ENCODE measurements at places on chromosomes 2 and 18. TPM values are rescaled to one million over a fixed set of nuclear protein-coding genes. Genes with fewer than 3 reads are reported as not detected.
A peak's percentile ranks its signal among the peaks of the same experiment; 100 is the strongest.

DNA sequence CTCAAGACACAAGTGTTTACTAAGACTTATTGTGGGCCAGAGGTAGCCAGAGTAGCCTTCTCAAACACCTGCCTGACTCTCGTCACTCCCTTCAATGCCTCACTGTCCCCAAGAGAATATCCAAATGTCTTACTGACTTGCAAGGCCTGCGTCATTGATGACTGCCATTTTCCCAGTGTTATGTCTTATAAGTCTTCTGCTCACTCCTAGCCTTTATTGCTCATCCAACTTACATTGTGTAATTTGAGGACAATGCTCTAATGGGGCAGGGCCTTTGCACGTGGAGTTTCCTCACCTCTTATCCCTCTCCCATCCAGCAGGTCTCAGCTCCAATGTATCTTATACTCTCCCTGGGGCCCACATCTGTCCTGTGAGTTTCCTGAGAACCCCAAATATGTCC lies 10.1 kb upstream of the CD226 start:
- DNase-seq, result no peak

DNA sequence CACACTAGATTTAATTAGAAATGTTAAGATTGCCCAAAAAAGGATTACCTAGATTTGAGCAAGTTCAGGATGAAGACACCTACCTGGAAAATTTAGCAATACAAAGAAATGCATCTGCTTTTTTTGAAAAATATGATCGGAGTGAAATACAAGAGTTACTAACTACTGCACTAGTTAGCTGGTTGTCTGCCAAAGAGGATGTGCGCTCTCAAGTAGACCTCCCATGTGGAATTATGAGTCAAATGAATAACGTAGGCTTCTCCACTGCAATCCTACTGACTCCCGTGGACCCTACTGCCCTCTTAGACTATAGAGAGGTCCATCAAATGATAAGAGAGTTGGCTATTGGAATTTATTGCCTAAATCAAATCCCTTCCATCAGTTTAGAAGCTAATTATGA lies 2.0 kb downstream of the ANKAR start:
- DNase-seq, result no peak

The RGPD3 gene
- 0.08 TPM for total RNA-seq

- no peak for DNase-seq
These were observed 28.2 kb downstream of the TMEM182 start for GRCh38 chr2:102790091-102790455.

GRCh38 chr2:165905854-165906253 lies 47.7 kb downstream of the TTC21B start:
- DNase-seq, result no peak

GRCh38 chr2:201643216-201643890 lies at the start of gene TMEM237:
TSS of gene TMEM237 (minus strand) at chr2:201643503. CDS start at chr2:201643400, 103 bp downstream.
- peak; percentile 75 for DNase-seq

The RPRM gene
- total RNA-seq, result 36.4 TPM

The ESPNL gene
- 0.30 TPM for total RNA-seq

The NIFK gene
- total RNA-seq, result 67.3 TPM

DNA sequence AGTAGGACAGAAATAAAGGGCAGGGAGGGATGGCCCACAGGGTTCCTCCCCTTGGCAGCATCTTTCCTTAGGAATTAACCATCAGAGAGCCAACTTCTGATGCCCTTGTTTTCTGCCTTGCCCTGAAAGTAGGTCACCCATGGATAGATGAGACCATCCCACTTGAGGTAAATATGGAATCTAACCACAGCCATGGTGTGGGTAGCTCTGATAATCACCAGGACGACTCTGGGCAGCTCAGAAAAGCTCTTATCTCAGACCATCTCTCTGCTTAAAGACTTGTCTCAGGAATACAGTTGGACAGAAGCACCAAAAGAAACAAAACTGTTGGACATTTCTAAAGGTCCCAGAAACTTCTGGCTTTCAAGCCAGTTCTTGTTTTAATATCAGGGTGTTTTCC lies 101.4 kb upstream of the CELF4 start:
- no peak for DNase-seq

GRCh38 chr2:80689106-80689505 lies 384.6 kb upstream of the LRRTM1 start:
- DNase-seq, result no peak

- no peak for DNase-seq
These were observed 3.0 kb downstream of the DAPL1 start for GRCh38 chr2:158797963-158798700.

The TPO gene
- not detected for total RNA-seq

The PDE6D gene
- 15.0 TPM for total RNA-seq

The DGKD gene
- 49.2 TPM for total RNA-seq

The CHRND gene
- 0.40 TPM for total RNA-seq

DNA sequence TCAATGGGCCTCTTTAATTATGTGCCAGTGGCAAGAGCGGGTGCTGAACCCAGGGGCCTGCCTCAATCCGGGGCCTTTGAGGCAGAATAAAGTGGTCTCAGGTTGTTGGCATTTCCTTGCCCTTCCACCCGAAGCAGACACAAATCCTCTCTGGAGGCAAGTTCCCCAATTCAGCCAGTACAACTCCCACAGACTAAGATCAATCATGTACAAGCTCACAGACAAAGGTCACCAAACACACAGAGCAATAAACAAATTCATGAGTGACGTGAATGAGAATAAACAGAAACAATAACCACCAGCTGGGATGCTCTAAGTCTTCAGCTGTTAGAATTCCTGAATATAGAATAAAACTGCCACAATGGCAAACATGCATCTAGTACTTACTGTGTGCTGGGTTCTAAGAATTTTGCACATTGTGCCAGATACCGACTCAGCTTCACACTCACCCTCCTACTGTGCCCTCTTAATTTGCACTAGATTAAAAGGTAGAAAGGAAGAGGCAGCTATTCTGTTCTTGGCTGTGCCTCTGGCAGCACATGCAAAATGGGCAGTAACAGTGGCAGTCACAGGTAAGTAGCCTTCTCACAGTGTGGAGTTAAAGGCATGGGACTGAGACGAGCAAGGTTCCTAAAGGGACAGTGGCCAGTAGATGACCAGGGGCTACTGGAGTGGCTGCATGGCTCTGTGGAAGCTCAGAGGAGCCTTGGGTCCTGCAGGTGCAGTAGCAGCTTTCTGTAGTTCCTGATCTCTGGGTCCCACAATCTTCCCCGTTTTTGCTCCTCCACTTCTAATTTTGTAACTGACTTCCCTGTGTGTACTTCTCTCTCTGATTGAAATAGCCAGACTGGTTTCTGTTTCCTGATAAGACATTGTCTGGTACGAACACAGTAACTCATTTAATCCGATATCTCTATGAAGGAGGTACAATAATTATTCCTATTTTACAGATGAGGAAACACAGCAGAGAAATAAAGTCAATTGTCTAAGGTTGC lies 34.6 kb upstream of the IL1B start:
- no peak for DNase-seq

The ALPP gene
- not detected for total RNA-seq

- no peak for DNase-seq
These were observed 55.5 kb downstream of the RIT2 start for GRCh38 chr18:43060020-43060419.

DNA sequence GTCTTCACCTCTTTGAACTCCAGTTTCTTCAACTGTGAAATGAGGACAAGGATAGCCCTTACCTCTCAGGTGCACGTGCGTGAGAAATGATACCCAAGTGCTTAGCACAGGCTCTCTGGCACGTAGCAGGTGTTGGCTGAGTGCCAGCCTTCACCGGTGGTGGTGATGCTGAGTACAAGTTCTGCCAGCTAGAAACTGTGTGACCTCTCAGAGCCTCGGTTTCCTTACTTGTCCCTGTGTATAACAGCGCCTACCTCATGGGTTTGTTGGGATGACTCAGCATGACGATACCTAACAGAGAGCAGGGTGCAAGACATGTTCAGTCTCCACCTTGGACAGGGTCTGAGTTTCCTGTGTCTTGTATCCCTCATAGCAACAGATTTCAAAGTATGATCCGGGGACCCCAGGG lies 205.1 kb downstream of the TNS1 start:
- DNase-seq, result peak; percentile 69

The AQP4 gene
- total RNA-seq, result 1.1 TPM

The SPOPL gene
- 22.4 TPM for total RNA-seq

- peak; percentile 78 for DNase-seq
These were observed 1.5 kb upstream of the VSNL1 start for GRCh38 chr2:17538844-17539554.

GRCh38 chr2:19355931-19356544 lies 2.4 kb downstream of the OSR1 start:
- DNase-seq, result no peak

The HOXD9 gene
- total RNA-seq, result 17.3 TPM

The RASGRP3 gene
- total RNA-seq, result 6.3 TPM

DNA sequence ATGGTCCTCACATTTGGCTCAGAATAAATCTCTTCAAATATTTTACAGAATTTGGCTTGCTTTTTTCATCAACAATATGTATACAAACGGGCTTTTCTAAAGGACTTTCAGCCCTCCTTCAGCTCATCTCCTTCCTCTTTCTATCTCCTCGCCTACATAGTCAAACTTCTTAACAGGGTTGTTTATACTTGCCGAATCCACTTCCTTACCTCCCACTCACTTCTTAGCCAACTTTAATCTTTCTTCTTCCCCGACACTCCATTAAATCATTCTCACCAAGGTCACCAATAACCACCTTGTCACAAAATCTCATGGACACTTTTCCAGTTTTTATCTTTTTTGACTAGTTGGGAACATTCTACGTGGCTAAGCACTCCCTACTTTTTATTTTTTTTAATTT lies 325.2 kb downstream of the PLCL1 start:
- no peak for DNase-seq

The ZSWIM2 gene
- total RNA-seq, result not detected

The ANKRD30BL gene
- total RNA-seq, result 1.6 TPM

GRCh38 chr2:187233811-187234210 lies 214.2 kb downstream of the CALCRL start:
- DNase-seq, result no peak

The ZC3H6 gene
- total RNA-seq, result 19.2 TPM

DNA sequence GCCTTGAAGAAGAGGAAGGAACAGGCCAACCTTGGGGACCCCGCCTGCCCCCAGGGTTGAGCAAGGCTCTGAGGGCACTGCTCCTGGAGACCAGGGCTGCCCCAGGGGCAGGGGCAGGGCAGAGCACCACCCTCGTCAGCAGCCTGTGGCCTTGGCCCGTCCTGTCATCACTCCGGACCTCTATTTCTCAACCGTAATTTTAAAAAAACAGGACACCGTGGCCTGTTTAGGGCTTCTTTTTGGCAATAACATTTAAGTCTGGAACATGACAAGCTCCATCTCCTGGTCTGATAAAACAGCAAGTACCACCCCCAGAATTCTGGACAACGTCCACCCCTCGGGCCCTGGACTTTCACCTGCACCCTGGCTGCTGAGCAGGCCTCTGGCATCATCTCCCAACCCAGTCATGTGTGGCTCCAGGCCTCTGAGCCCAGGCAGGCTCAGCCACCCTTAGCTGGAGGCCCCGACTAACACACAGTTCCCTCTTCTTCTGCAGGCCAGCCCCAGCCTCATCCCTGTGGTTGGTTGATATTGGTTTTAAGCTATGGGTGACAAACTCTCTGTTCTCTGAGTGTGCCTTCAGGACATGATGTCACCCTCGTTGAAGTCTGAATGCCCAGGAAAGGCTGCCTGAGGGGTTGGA lies 22.6 kb upstream of the ID2 start:
- DNase-seq, result peak; percentile 47

- DNase-seq, result no peak
These were observed 5.6 kb downstream of the NMUR1 start for GRCh38 chr2:231524477-231525247.

The SF3B6 gene
- total RNA-seq, result 60.6 TPM

DNA sequence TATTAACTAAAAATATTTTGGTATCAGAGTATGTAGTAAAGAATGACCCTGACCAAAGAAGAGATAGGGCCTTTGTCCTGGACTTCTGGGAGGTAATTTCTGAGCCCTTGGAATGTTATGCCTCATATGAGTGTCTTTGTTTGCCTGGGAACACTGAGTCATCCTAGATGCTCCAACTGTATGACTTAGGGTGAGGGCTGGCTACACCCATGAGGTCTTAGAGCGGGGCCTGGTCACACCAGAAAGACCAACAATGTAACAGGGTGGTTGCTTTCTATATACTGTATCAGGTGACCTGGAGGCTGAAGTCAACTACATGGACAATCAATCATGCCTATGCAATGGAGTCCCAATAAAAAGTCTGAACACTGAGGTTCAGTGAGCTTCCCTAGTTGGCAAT lies 253.1 kb downstream of the MBD2 start:
- DNase-seq, result no peak

The IL36G gene
- total RNA-seq, result not detected

- peak; percentile 45 for DNase-seq
These were observed 2.7 kb upstream of the PID1 start for GRCh38 chr2:229273723-229274338.

DNA sequence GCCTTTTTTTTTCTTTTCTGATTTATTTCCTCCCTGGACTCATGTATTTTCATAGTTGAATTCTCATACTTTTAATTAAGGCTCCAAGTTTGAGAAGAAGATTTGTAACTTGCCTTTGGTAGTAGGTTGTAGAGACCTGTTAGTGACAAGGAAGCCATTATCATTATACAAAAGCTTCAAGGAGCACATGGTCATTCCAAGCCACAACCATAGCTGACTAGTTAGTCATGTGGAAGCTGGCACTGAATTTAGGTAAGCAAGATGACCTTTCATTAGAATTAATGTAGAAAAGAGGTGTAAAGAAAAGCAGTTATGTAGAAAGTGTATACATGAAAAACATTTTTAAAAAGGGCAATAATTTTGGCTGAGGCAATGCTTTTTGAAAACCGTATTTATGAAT lies 89.7 kb downstream of the LRP1B start:
- no peak for DNase-seq

The PROKR1 gene
- total RNA-seq, result not detected

GRCh38 chr2:239168575-239168974 lies 232.2 kb downstream of the HDAC4 start:
- DNase-seq, result no peak

DNA sequence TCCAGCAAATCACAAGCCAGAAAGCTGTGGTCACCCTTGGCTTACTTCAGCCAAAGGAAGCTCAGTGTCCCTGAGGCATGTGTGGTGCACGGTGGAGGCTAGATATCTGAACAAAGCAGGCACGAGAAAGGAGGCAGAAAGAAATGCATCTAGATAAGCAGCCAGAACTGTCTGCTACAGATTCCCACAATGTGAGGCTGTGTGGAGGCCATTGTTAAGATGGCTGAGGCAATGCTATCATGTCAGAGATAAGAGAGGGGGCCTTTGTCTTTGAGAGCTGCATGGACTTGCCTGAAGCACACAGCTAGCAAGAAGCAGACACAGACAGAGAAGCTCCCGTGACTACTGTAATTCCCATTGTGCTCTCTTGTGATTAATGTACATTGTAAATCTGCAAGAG lies 110.5 kb upstream of the LYPD6 start:
- DNase-seq, result no peak

Data from ovary (tissue), 10 donors.